ENCODE measurements at places on chromosomes 5 and 9.

DNA sequence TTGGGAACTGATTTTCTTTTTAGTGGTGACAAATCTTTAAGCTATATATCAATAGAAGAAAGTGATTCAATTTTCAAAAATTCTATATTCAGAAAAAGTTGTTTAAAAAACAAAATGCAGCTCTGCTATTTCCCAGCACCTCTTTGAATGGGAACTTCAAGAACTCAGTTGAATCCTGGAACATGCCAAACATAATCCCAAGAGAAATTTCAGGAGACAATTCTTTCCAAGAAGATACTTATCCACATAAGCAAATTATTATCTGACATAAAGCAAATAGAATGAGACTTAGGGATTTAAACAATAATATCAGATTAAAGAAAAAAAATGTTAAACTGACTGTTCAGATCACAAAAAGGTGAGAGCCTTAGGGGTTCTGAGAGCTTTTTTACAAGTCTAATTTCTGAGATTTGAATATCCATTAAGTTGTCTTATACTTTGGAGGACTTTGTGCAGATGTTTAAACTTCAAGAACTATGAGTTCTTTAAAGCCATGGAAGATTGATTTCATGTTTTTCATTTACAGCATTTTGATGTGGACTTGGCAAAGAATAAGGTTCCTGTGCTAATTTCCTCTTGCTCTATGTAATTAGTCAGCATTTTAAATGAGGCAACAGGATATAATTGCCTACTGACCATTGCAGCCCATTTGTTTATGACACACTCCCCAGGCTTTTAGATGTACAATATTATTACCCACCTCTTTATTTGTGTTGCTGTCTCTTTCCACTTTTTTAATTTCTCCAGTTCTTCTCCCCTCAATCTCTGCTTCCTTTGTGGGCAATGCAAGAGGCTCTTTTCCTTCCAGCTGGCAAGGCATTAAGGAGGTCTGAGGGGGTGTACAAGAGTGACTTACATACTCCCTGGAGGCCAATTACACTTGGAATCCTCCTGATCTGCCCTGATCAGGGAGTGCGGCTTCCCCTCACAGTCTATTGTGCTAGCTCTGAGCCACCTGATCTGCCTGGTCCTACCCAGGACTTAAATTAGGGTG is 419.1 kb downstream of the NR2F1-AS1 start:
- DNase-seq = no peak

DNA sequence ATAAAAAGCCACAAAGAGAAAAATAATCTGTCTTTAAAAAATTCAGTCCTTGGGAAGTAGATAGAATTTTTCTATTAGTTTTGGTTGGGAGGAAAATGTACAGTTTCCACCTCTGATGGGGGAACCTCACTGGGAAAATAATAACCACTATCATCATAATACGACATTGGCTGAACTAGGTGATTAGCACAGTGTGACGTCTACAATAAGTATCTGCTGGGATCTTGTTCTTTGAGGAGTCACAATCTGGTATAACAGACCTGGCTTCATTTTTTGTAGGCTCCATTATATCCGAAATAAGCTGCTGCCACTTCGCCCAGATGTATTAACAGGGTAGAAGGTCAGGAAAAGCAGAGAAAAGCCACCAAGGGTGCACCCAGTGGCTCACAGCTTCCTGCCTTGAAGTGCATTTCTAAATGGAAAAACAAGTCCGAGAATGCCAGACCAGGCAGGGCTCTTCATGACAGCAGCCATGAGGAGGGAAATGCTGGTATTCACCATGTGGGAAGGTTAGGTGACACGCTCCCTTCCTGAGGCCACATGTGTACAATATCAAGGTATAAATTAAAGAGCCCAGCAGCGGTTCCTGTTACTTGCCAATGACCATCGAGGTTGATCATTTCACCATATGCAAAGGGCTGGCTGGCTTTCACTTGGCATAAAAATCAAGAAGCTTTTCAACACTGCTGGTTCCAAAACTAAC is 152.8 kb downstream of the PRELID2 start:
- DNase-seq = no peak

DNA sequence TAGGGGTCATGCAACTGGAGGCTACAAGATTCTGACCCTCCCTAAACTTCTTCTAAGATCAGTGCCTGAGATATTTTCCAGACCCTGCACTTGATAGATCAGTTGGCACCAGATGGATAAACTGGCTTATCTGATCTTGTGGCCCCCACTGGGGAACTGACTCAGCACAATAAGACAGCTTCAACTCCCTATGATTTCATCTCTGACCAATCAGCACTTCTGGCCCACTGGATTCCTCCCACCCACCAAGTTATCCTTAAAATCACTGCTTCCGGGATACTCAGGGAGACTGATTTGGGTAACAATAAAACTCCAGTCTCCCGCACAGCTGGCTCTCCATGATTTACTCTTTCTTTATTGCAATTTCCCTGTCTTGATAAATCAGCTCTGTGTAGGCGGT is 2180.4 kb upstream of the WWC1 start:
- no peak for DNase-seq

DNA sequence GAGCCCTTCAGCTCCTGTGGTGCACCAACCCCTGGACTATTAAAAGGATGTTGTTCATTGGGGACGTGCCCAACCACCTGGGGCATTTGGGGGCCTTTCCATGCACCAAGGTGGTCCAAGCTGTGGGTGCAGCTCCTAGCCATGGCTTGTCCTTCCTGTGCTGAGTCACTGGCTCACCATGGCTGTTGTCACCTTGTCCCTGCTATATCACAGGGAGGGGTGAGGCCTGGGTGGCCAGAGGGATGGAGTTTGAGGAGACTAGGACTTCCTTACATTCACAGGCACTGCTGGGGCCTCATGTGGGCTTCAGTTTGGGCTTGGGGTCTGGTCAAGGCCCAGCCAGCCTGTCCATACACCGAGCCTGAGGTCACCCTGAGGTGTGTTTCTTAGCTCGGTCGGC is 45.5 kb downstream of the PHF2 start:
- no peak for DNase-seq

GRCh38 chr5:6636293-6636692 is 3.1 kb downstream of the SRD5A1 start:
- DNase-seq = no peak
